Foreskin melanocyte (primary cell): ENCODE measurements at places on chromosomes 13 and 19.

DNA sequence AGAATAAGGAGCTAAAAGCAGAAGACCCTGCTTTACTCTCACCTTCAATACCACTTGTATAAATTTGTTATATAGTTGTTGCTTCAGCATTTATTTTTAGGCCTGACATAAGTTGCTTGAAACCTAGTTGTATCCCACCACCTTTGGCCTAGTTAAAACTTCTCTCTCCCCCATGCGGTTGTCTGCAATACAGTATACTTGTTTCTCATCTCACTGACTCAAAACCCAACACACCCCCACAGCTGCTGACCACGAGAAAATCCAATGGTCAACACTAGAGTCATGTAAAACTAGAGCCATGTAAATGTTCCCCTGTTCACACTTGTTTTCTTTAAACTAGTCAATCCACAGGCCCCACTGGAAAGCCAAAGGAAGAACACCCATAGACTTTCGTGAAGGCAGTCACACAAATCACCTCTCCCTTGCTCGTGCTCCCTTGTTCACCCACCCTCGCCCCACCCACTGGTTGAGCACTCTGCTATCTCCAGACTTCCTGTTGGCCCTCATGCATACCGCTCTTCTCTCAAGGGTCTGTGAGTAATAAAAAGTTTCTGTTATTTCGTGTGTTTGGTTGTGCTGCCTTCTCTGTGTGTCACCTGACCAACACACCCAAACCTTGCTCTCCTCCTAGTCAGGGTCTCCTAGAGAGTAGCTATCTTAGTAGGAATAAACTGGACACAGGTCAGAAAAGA lies 12.9 kb upstream of the CCDC169 start:
- no peak for DNase-seq

GRCh38 chr19:18364826-18365528 lies 21.0 kb upstream of the GDF15 start:
- DNase-seq = peak; percentile 96

DNA sequence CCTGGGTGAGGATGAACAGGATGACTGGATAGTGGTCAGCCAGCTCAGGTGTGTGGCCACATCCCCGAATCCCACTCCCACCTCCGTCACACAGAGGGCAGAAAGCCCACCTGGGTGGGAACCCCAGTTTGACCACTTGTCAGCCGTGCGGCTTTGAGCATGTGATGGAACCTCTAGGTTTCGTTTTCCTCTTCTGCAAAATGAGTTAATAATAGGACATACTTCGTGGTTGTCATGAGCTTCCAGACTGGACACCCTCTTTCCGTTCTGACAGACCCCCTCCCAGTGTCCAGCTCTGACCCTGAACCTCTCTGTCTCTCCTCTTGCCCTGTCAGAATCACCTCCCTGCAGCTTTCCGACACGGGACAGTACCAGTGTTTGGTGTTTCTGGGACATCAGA lies 1.8 kb downstream of the AXL start:
- no peak for DNase-seq

DNA sequence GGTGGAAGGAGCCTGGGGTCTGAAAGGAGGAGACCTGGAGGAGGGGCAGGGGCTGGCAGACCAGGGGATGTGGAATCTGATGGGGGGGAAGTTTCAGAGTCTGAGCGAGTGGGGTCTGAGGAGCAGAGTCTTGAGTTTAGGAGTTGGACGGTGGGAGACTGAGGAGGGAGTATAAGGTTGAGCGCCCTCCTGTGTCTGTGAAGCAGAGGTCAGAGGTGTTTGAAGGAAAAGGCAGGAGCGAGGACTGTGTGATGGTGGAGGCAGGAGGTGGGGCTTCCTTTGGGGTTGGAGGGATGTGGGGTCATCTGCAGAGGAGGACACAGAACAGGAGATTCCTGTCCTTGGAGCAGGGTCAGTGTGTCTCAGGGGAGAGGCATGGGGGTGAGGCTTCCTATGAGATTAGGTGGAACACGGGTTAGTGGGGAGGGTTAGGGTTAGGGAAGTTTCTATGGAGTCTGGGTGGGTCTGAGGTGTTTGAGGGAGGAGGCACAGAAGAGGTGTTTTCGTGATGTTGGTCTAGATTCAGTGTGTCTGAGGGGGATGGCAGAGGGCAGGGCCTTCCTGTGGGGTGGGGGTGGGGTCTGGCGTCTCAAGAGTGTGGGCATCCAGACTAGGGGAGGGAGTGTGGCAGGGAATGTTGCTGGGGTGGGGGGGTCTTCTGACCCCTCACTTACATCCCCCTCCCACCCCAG lies 8.3 kb downstream of the RYR1 start:
- DNase-seq = no peak

GRCh38 chr19:54332149-54332548 lies 6.8 kb downstream of the LILRA4 start:
- no peak for DNase-seq

- no peak for DNase-seq
Measured at GRCh38 chr13:77752512-77753069, 55.1 kb downstream of the SLAIN1 start.

DNA sequence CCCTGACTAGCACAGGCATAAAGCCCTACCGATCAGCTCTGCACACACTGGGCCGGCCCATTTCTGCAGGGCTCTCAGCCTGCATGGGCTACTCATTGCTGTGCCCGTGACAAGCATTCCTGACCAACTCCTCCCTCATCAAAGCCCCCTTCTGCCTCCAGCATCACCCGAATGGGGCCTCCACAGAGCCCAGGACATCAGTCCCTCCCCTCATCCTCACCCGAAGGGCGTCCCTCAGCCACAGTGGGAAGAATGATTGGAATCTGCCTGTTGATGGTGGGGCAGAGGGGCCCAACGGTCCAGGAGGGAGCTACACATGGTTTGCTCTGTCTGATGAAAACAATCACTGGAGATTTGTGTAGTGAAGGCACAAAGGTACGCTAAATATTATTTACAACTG lies 43.8 kb downstream of the SERP2 start:
- no peak for DNase-seq

- no peak for DNase-seq
Measured at GRCh38 chr19:22610121-22610520, 24.0 kb upstream of the ZNF492 start.

DNA sequence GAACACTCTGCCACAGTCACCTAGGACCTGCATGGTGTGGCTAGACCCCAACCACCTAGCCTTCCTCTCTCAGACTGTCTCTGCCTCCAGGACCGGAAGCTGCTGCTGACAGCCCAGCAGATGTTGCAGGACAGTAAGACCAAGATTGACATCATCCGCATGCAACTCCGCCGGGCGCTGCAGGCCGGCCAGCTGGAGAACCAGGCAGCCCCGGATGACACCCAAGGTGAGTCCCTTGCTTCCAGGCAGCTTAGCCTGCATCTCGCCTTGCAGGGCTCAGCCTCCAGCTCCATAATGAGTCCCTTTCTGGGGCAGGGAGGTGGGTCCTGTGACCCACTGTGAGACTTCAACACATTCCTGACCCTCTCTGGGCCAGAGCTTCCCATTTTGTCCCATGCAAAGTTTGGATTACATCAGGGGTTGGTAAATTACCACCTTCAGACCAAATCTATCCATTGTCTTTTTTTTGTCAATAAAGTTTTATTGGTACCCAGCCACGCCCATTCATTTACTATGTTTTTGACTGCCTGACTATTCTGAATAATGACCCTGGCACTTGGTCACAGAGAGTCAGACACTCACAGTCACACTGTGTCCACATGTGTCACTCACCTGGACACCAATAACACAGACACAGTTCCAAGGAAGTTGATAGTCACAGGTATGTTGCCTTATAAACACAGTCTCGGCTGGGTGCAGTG lies 13.4 kb downstream of the PKN1 start:
- no peak for DNase-seq

- no peak for DNase-seq
Measured at GRCh38 chr19:18603958-18604819, 2.4 kb downstream of the CRLF1 start.

DNA sequence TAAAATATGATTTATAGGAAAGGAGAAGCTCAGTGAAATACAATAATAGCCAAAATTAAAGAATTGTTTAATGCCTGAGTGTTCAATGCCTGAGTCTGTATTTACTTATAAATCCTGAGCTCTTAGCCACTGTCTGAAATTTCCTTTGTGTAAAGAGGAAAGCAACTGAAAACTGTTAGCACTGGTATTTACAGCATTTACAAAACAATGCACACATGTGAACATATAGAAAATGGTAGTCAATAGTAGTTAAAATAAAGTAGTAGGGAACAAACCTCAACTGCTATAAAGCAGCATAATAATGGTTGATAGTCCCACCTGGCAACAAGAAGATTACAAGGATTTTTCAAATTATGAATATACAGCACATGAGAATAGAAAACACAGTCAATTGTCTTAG lies 1137.1 kb upstream of the ATXN8OS start:
- DNase-seq = no peak

GRCh38 chr13:99991013-99991827 lies 9.6 kb downstream of the ZIC2 start:
- no peak for DNase-seq

- no peak for DNase-seq
Measured at GRCh38 chr13:30313311-30313710, 6.0 kb upstream of the KATNAL1 start.

DNA sequence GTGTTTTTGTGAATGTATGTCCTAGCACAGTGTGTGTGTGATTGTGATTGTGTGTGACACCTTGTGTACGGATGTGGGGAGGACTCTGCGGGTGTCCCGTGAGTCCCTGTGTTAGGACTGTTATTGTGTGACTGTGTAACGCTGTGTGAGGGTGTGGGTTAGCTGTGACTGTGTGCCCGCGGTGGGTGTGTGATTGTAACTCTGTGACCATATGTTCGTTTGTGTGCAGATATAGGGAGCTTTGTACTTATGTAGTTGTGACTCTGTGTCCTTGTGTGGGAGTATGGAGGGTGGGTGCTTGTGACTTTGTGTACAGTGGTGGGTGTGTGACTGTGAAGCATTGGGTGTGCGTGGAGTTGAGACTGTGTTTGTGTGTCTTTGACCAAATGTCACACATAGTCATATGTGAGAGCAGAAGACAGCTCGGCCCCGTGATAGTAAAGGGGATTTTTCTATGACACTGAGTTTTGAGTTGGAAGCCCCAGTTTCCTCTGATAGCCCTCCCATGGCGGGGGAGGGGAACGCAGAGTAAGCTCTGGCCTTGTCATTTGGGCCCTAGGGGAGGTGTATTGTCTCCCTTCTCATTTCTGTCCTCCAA lies 949 bp upstream of the ZNF260 start:
- no peak for DNase-seq

DNA sequence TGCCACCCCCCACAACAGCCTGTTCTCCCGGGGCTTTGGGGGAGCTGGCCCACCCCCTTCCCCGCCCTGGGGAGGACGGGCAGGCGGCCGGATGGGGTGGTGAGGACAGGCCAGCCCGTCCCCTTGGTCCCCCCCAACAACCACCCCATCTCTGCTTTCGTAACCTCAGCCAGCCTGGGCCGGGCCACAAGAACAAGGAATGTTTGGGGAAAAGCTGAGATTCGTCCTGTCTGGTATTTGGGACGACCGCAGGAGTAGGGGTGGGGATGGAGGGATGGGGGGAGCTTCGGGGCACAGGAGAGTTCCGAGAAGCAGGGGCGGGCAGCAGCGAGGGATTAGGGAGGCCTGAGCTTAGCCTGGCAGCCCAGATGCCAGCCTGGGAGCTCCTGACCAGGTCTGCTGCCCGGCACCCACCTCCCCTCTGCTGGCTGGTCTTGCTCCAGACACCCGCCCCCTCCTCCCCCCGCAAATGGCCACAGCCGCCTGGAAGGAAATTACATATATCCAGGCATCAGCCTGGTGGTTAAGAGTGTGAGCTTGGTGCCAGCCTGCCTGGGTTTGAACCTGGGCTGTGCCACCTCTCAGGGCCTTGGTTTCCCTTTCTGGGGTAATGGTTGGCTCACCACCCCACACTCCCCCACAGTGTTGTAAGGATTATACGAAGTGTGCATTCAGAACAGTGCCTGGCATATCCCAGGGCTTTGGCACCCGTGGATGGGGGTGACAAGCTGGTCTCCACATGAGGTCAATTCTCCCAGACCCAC lies at the start of gene PODNL1:
Gene PODNL1, minus strand, starts transcription at position 117 of the 764 bp plus-strand sequence. CDS start 236 bp downstream, outside the sequence.
- DNase-seq = no peak

- DNase-seq = no peak
Measured at GRCh38 chr19:44752123-44752815, 3.8 kb downstream of the BCL3 start.

DNA sequence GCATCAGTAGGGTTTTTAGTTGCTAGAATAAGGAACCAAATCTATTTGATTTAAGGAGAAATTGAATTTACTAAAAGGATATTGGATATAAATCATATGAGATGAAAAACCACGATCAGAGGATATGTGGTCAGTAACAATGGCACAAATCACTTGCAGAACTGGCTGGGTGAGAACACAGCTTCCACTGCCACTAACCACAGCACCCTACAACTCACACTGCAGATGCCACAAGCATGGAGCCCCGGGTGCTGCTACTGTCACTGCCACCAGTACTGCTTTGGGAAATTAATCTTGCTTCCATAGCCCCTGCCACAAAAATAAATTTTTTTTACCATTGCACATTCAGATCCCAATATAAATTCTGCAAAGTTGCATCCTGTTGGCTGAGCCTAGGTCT lies 40.6 kb upstream of the KLF12 start:
- no peak for DNase-seq

GRCh38 chr13:92379371-92379770 lies 847.2 kb upstream of the GPC6 start:
- DNase-seq = no peak

DNA sequence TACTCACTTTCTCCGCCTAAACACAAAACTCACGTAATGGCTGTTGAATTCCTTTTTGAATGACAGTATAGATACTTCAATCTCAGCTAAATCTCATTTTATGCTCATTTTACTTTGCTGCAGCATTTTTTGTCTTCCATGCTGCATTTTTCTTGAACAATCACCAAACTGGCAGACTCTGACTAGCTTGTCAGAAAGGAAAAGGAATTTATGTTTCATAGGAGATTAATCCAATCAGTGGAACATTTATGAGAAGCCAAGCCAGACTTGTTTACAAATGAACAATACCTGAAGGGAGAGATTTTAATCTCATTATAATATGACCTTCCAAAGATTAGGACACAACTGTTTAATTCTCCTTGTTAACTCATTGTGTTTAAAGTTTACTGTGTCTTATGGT lies 1044.3 kb downstream of the DIAPH3 start:
- DNase-seq = no peak

GRCh38 chr13:46121597-46122163 lies 16.8 kb upstream of the CPB2 start:
- DNase-seq = peak; percentile 87

GRCh38 chr19:18932216-18932841 lies 8.7 kb downstream of the HOMER3 start:
- peak; percentile 32 for DNase-seq

DNA sequence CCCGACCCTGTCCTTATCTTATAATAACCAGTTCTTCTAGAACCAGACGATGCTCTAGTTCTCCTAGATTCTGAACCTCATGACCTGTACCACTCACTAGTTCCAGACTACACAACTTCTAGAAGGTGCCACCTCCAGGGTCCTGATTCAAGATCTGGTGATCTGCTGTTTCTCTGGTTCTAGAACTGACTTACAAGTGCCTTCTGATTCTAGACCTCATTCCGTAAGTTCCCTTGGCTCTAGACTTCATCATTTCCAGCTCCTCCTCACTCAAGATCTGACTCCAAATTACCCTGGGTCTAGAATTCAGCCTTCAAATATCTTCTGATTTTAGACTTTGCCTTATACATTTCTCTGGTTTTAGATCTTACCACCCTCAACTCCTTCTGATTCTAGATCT lies 5.0 kb upstream of the PPP5C start:
- no peak for DNase-seq
